ENCODE measurements at places on chromosomes 7 and 10. TPM values are rescaled to one million over a fixed set of nuclear protein-coding genes. Genes with fewer than 3 reads are reported as not detected.

- H3K36me3 ChIP-seq = no peaks in the 10 kb centered on the region
- no peaks in the 10 kb centered on the region for H3K27me3 ChIP-seq
- DNase-seq = no peak
- no peak overlapping the region for H3K27ac ChIP-seq
- no peak overlapping the region for H3K4me3 ChIP-seq
Measured at GRCh38 chr7:132407764-132408163, 168.5 kb downstream of the PLXNA4 start.

DNA sequence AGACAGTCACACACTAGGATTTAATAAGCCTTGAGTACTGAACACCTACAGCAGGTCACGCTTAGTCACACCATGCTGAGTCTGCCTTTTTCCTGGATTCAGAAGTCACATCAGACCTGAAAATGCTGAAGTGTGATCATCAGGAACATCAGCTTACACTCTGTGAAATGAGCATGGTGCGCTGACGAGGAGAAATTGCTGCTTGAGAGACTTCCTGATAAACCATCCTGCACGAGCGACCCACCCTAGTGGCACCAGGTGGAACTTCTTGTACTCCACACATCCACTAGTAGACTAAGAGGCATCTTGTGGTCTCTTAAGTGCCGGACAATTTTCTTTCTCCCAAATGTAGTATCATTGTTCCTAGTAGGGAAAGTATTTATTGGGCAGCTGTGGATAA is 51.8 kb upstream of the MRLN start:
- H3K4me3 ChIP-seq = no peak overlapping the region
- no peak for DNase-seq
- peaks cover 31% of the 10 kb centered on the region for H3K36me3 ChIP-seq
- H3K4me1 ChIP-seq = no peaks in the 10 kb centered on the region

- no peak overlapping the region for H3K4me3 ChIP-seq
- no peak overlapping the region for H3K27ac ChIP-seq
- no peaks in the 10 kb centered on the region for H3K27me3 ChIP-seq
- no peaks in the 10 kb centered on the region for H3K36me3 ChIP-seq
- H3K4me1 ChIP-seq = no peaks in the 10 kb centered on the region
Measured at GRCh38 chr10:52194191-52194590, 119.9 kb upstream of the DKK1 start.

The TUBB8 gene
- total RNA-seq = 0.05 TPM

The GPR85 gene
- 0.71 TPM for total RNA-seq

The HOXA13 gene
- total RNA-seq = not detected

DNA sequence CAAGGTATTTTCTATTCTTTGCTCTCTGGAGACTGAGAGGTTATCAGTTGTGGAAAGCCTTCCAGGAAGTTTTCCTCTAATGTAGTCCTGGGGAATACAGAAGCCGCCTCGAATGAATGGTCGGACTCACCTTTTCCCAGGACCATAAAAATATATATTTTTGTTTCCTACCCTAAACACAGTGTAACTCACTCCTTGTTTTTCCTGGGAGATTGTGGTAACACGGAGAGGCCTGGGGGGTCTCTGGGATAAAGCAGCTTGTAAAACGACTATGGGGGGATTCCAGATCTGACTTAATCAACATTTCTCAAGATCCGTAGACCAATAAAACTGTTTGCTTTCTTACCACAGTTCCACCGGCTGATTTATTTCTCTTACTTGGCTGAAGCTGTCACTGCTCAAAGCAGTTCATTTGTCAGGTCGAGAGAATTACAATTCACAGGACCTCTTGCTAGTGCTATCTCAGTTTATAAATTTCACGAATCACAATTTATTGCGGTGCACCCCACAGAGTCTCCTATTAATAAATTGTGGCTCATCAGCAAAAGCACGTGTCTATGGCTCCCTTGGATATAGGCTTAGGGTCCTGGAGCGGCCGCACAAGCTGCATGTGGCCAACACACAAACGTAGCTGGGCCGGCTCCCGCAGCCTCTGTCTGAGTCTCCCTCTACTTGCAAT is 176.3 kb upstream of the BMPER start:
- no peak overlapping the region for H3K27ac ChIP-seq
- H3K4me3 ChIP-seq = no peak overlapping the region
- H3K27me3 ChIP-seq = no peaks in the 10 kb centered on the region
- no peaks in the 10 kb centered on the region for H3K4me1 ChIP-seq
- DNase-seq = no peak

- no peaks in the 10 kb centered on the region for H3K4me1 ChIP-seq
- H3K4me3 ChIP-seq = no peak overlapping the region
- H3K27me3 ChIP-seq = no peaks in the 10 kb centered on the region
- DNase-seq = no peak
Measured at GRCh38 chr10:78332012-78332411, 298.3 kb downstream of the RPS24 start.

DNA sequence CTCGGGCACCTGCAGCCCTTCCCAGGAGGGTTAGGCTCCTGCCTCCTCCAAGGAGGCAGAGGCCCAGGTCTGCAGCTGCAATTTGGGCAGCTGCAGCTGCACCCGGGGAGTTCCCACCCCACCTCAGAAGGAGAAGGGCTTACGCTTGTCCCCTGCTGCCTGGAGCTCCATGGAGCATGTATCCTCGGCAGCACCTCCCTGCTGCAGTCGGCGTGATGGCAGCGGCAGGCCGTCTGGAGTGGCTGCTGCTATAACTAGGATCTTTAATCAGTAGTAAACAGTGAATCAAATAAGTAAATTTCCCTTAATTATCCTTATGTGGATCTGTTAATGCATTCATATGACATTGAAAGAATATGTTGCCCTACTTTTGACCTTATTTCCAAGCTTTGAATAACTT is 167.0 kb downstream of the PON1 start:
- no peaks in the 10 kb centered on the region for H3K27me3 ChIP-seq
- H3K36me3 ChIP-seq = no peaks in the 10 kb centered on the region

GRCh38 chr10:27654284-27654683 is 91.3 kb downstream of the MKX start:
- no peaks in the 10 kb centered on the region for H3K36me3 ChIP-seq
- H3K4me3 ChIP-seq = no peak overlapping the region
- no peaks in the 10 kb centered on the region for H3K4me1 ChIP-seq
- H3K27me3 ChIP-seq = no peaks in the 10 kb centered on the region
- H3K27ac ChIP-seq = no peak overlapping the region
- DNase-seq = no peak

The LIPJ gene
- 0.42 TPM for total RNA-seq

The AKR1C2 gene
- total RNA-seq = 1.0 TPM

The CYP3A7 gene
- 0.99 TPM for total RNA-seq

DNA sequence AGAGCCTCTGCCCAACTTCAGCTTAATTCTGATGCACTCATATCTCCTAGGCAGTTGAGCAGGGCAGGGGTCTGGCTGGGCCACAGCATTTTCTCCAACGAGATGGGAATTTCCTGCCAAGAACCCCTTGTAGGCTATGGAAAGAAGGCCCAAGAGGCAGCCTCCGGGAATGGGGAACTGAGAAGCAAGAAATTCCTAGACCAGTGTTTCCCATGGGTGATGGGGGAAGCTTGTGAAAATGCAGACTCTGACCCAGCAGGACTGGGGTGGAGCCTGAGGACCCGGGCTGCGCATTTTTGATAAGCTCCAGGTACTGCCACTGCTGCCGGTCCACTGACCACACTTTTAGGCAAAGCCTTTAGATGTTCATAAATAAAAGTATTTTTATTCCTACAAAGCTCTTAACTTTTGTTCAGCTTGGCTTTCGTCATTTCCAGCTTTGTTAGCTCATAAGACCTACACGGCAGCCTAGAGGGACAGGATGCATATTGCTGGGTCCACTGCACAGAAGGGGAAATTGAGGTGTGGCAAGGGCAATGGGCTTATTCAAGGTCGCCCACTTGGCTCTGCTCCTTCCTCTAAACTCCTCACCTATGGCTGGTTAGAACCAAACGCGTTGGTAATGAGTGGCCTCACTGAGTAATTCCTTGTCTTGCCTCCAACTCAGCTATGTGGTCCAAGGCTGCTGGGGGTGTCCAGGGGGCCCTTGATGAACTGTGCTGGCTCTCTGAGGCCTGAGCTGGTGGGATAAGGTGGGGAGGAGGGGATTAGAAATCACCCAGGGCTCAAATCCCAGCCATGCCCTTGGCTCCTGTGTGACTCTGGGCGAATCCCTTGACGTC is 29.5 kb downstream of the ZCCHC24 start:
- H3K36me3 ChIP-seq = no peaks in the 10 kb centered on the region
- no peak for DNase-seq
- H3K27me3 ChIP-seq = no peaks in the 10 kb centered on the region

DNA sequence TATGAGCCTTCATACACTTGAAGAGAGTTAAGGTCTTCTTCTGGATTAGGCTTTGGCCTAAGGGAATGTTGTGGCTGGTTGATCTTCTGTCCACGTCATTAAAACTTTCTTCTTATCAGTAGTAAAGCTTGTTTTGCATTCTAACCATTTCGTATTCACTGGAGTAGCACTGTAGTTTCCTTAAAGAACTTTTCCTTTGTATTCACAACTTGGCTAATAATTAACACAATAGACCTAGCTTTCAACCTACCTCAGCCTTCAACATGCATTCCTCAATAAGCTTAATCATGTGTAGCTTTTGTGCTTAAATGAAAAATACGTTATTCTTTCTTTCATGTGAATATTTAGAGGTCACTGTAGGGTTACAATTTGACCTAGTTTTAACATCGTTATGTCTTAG is 42.8 kb downstream of the AKR1C8 start:
- no peak overlapping the region for H3K4me3 ChIP-seq
- H3K4me1 ChIP-seq = no peaks in the 10 kb centered on the region
- no peaks in the 10 kb centered on the region for H3K36me3 ChIP-seq
- no peak for DNase-seq
- no peaks in the 10 kb centered on the region for H3K27me3 ChIP-seq

DNA sequence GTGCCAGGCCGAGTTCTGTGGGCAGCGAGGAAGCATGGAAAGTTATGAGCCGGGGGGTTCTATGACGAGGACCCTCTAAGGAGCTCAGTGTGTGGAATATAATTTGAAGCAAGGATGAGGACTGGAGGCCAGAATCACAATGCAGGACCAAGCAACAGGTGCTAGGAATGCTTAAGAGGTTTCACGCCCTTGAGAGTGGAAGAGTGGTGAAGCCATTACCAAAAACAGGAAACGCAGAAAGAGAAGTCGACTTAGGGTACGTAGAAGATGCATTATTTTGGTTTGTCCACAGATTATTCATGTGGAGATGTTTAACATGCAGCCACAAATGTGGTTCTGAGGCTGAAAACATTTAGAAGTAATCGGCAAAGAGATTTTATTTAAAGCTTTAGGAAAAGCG is 78.7 kb downstream of the PIP4K2A start:
- H3K27ac ChIP-seq = no peak overlapping the region
- H3K36me3 ChIP-seq = no peaks in the 10 kb centered on the region
- DNase-seq = no peak
- H3K27me3 ChIP-seq = no peaks in the 10 kb centered on the region
- H3K4me1 ChIP-seq = peaks cover 7% of the 10 kb centered on the region

GRCh38 chr10:55233505-55233904 is 432.5 kb upstream of the PCDH15 start:
- H3K27ac ChIP-seq = no peak overlapping the region
- no peaks in the 10 kb centered on the region for H3K36me3 ChIP-seq
- DNase-seq = no peak

The IFIT1B gene
- 0.38 TPM for total RNA-seq

- H3K4me3 ChIP-seq = no peak overlapping the region
- no peak overlapping the region for H3K27ac ChIP-seq
- no peak for DNase-seq
- no peaks in the 10 kb centered on the region for H3K4me1 ChIP-seq
- H3K27me3 ChIP-seq = no peaks in the 10 kb centered on the region
Measured at GRCh38 chr7:71782051-71782450, 630.1 kb downstream of the CALN1 start.

- no peak for DNase-seq
- no peak overlapping the region for H3K27ac ChIP-seq
- H3K27me3 ChIP-seq = no peaks in the 10 kb centered on the region
- peaks cover 18% of the 10 kb centered on the region for H3K4me1 ChIP-seq
- H3K36me3 ChIP-seq = no peaks in the 10 kb centered on the region
Measured at GRCh38 chr7:121436688-121437087, 40.6 kb upstream of the FAM3C start.

The ZNF783 gene
- total RNA-seq = 7.8 TPM

GRCh38 chr10:101629837-101630632 is 41.9 kb downstream of the DPCD start:
- no peaks in the 10 kb centered on the region for H3K27me3 ChIP-seq
- peaks cover 2% of the 10 kb centered on the region for H3K36me3 ChIP-seq
- H3K4me3 ChIP-seq = no peak overlapping the region
- H3K27ac ChIP-seq = no peak overlapping the region
- DNase-seq = no peak

The EPDR1 gene
- total RNA-seq = 10.7 TPM

The GIMAP2 gene
- total RNA-seq = 70.4 TPM

GRCh38 chr10:25522294-25522693 is 347.5 kb downstream of the GPR158 start:
- H3K27me3 ChIP-seq = no peaks in the 10 kb centered on the region
- H3K4me3 ChIP-seq = no peak overlapping the region
- H3K27ac ChIP-seq = no peak overlapping the region

- peaks cover 2% of the 10 kb centered on the region for H3K27me3 ChIP-seq
- DNase-seq = no peak
- H3K4me1 ChIP-seq = no peaks in the 10 kb centered on the region
- no peak overlapping the region for H3K27ac ChIP-seq
- H3K36me3 ChIP-seq = no peaks in the 10 kb centered on the region
Measured at GRCh38 chr7:91233212-91233611, 31.0 kb upstream of the FZD1 start.

DNA sequence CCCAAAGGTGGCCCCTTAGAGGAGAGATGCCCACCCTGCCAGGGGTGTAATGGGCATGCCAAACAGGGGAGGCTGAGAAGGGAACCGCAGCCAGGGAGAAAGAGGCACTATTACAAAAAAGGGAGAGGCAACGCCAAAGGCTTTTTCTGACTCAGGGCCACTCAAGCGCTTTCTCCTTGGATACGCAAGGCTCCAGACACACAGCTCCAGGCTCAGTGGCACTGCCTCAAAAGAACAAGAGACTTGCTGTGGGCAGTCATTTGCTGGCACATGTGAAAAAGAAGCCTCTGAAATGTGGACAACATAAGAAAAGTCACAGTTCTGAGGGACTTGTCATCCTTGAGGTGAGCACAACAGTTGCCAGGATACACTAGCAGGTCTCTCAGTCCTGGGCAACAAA is 128.4 kb downstream of the DGKI start:
- no peaks in the 10 kb centered on the region for H3K27me3 ChIP-seq
- no peak for DNase-seq

The TMEM229A gene
- not detected for total RNA-seq

- no peaks in the 10 kb centered on the region for H3K27me3 ChIP-seq
- no peak overlapping the region for H3K4me3 ChIP-seq
- H3K4me1 ChIP-seq = peaks cover 67% of the 10 kb centered on the region
- DNase-seq = no peak
- H3K36me3 ChIP-seq = peaks cover 21% of the 10 kb centered on the region
Measured at GRCh38 chr7:50363327-50364060, 59.0 kb downstream of the IKZF1 start.

All from thymus (tissue), 14 donors.